Fibroblast of villous mesenchyme (primary cell): ENCODE measurements at places on chromosomes 5 and 9. TPM values are rescaled to one million over a fixed set of nuclear protein-coding genes. Genes with fewer than 3 reads are reported as not detected.

The AGXT2 gene
- under 0.01 TPM in 1 of 2 replicates, not detected in the other for total RNA-seq

The BARX1 gene
- not detected in 2 replicates for total RNA-seq

The TEX48 gene
- not detected in 2 replicates for total RNA-seq

The CKMT2 gene
- 0.43 and 0.97 TPM in 2 replicates for total RNA-seq

The PAEP gene
- not detected in 2 replicates for total RNA-seq
